ENCODE measurements at places on chromosomes 16 and 17.

DNA sequence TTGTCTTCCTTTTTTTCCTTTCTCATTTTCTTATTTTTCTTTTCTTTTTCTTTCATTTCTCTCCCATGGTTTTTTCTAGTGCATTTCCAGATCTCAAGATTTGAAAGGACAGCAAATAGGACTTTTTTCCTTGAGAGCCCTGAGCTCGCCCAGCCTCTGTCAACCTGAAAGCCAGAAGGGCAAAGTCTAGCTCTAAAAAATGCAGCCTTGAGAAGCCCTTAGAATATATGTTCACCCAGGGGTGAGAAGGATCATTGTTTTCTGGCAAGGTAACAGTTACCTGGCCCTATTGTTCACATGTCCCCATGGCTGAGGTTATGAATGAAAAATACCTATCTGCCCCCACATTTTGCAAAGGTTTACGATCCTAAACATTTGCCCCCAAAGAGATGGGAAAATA is 218.4 kb downstream of the IRX3 start:
- DNase-seq, result no peak

DNA sequence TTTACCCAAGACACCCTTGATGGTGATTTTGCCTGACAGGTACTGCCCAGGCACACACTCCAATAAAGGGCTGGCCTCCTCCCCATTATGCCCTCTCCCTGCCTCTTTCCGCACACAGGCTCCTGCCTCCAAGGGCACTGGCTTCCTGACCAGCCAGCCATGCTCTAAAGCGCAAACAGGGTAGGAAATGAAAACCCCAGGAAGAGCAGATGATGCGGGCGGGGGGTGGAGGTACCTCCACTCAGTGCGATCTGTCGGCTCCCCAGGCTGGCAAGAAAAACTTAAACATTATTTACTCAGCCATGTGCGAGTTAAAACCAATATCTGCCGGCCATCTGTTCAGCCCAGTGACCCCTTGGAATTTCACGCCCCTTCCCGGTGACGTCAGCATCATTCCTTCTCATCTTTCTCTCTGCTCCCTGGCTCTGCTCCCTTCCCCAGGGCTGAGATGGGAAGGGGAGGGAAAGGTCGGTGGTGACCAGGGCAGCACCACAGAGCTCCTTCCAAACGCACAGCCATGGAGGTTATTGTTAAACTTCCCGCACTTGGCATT is 262.5 kb downstream of the CBLN1 start:
- no peak for DNase-seq

GRCh38 chr17:15342460-15342859 is 1.1 kb upstream of the TEKT3 start:
- no peak for DNase-seq

DNA sequence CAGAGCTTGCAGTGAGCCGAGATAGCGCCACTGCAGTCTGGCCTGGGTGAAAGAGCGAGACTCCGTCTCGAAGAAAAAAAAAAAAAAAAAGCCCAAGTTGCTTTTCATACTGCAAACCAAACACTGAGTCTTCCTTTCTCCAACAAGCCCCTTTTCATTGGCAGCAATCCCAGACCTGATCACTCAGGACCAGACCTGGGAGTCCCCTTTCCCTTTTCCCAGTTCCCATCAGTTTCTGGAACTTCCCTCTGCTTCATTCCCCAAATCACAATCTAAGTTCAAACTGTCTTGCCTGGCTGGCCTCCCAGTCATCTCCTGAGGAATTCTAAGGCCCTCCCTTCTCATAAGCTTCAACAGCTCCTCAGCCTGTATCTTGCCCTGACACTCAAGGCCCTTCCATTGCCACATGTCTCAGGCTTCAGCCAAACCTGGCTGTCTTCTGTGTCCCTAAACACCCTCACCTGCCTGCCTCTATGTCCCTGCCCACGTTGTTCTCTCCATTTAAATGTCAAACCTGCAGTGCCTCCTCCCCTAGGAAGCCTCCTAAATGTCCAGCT is 11.8 kb upstream of the PHF12 start:
- DNase-seq, result no peak

GRCh38 chr17:74210191-74211140 is 2.9 kb upstream of the TTYH2 start:
- no peak for DNase-seq

DNA sequence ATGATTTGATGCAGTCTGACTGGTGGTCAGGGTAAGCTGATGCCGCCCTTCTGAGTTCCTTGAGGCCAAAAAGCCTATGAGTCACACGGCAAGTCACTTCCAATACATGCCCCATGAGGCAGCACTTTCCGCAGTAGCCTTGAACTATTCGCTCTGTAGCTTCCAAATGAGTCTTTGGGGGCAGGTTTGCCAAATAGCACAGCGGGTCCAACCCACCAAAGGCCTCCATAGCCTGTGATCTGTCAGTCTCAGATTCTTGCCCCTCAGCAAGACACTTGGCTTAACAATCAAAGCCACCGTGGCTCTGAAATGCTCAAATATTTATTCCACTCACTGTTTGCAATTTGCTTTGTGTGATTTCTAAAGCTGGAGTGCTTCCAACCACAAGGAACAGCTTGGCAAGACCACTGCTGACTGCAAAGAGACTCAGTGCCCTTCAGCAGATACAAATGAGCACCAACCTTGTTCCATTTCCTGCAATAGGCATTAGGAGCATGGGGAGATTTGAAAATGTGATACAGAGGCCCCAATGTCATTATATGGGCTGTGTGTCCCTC is 45.4 kb downstream of the CLEC19A start:
- DNase-seq, result no peak

Data from cortex of kidney (tissue), 1 donor.